ENCODE measurements at places on chromosomes 6 and 20.
A peak's percentile ranks its signal among the peaks of the same experiment; 100 is the strongest.

GRCh38 chr6:125232466-125232865, 69.3 kb downstream of the HDDC2 start:
- no peak for DNase-seq

DNA sequence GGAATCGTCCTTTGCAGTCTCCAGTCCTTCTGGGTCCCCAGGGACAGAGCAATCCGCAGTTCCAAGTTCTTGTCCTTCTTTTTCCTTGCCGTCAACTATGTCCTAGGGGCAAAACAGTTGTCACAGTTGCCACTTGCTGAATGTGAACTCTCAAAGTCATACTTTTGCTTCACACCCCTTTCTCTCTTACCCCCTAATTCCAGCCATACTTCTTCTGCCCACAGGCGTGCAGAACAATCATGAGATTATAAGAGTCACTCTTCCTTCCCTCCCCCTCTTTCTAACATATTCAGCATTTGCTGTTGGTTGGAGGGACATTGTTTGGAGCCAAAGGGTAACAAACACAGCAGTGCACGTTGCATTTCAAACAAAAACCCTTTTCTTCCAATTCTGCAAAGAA, 74.4 kb downstream of the BCAS1 start:
- DNase-seq: no peak

- DNase-seq: no peak
These were observed 45.5 kb upstream of the AFDN start for GRCh38 chr6:167781066-167781767.

GRCh38 chr6:82017288-82017687, 230.3 kb downstream of the IBTK start:
- DNase-seq: no peak

GRCh38 chr6:112408522-112408921, 61.4 kb downstream of the RFPL4B start:
- no peak for DNase-seq

- no peak for DNase-seq
These were observed 44.8 kb downstream of the FARS2 start for GRCh38 chr6:5305968-5306626.

DNA sequence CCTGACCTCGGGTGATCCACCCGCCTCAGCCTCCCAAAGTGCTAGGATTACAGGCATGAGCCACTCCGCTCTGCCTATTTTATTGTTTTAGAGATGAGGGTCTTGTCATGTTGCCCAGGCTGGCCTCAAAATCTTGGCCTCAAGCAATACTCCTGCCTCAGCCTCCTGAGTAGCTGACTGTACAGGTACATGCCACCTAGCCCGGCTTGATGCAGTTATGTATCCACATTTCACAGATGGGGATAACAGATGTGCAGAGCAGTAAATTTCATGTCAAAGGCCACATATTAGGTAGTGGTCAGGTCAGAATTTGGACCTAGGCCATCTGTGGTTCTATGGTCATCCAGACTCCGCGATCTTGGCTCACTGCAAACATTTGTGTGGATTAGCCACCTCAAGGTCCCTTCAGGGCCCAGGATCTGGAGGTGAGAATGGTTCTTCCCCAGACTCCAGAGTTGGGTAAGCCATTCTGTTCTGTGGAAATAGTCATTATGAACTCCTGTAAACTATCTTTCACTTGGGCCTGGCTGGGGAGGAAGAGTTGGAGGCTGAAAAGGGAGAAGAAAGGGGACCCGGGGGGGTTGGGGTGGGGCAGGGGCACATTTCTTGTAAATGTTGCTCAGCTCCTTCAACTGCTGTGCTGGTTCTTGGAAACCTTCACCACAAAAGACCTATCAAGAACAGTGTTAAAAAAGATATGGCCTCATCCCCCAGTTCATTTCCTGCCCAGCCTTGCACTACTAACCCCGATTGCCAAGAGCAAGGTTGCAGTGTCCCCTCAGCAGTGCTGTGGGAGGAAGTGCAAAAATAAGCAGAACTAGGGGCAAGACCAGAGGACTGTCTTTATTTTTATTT, 13.0 kb downstream of the PIM1 start:
- no peak for DNase-seq

DNA sequence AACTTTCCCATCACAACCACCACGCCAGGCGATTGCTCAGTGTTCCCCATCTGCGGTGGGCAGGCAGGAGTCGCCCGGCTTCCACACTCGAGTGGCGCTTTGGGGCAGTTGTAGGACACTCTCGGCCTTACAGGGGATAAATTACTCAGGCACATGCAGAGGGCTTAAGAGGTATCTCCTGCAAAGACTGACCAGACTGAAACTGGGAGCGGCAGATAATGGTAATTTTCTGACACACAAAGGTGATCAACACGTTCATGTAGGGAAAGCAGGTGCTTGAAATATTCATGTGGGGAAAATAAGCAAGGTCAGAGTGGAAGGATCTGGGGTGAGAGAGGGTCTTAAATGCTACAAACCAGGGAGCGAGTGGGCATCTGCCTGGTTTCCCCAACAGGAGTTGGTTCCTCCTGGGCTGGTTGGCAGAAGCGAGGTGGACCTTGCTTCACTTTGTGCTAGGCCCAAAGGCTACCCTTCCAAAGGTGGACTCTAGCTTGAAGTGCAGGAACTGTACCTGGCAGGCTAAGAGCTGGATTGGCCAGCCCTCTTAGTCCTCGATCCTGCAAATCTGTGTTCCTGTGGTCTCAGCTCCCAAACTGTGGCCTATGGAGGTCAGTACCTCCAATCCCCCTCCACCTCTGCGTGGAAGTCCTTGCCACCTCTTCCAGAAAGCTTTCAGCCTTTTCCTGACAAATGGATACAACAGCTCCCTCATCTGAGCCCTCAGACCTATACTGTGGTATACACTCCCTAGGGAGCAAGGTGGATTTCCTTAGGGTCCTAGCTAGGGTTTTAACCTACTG, 16.7 kb downstream of the PLAGL2 start:
- no peak for DNase-seq

DNA sequence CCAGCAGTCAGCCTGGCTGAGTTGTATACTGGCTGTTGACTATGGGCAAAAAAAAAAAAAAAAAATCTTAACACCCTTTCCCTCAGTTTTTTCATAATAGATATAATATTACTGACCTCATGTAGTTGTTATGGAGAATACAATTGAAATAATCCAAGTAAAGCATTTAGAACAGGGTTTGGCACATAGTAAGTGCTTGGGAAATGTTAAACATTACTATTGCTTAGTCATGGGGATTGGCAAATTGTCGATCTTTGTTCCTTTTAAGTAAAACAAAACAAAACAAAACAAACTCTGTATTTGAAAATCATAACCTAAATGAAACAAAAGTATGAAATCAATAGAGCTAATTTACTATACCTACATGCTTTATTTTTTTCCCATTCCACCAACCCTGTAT, 458.4 kb downstream of the GRIK2 start:
- DNase-seq: no peak

DNA sequence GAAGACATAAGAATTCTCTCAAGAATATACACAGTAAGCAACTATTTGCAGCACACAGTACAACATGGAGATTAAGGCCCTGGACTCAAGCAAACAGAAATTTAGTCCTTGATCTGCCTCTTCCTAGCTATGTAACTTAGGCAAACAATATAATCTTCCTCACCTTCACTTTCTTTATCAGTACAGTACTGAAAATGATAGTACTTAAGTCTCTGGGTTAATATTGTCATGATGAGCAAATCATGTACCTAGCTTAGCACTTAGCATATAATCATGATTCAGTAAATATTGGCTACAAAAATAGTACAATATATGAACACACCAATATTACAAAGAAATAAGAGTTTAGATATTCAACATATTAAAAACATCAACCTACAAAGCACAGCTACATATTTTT, 320.5 kb downstream of the HACE1 start:
- no peak for DNase-seq

DNA sequence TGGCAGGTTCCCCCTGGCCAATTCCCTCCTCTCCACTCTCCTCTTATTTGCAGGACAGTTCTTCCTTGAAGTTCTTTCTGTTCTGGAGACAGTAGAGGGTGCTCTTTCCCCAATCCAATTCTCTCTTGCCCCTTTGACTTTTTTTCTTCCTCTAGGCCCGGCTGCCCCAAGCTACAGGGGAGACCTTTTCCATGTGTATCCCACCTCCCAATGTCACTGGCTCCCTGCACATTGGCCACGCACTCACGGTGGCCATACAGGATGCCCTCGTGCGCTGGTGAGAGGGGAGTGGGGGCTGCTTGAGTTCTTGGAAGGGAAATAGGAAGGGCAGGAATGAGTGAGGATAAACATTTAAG, 1.5 kb downstream of the VARS2 start:
- peak; percentile 82 for DNase-seq

GRCh38 chr6:26243752-26244151, 121.2 kb upstream of the BTN3A2 start:
- no peak for DNase-seq

DNA sequence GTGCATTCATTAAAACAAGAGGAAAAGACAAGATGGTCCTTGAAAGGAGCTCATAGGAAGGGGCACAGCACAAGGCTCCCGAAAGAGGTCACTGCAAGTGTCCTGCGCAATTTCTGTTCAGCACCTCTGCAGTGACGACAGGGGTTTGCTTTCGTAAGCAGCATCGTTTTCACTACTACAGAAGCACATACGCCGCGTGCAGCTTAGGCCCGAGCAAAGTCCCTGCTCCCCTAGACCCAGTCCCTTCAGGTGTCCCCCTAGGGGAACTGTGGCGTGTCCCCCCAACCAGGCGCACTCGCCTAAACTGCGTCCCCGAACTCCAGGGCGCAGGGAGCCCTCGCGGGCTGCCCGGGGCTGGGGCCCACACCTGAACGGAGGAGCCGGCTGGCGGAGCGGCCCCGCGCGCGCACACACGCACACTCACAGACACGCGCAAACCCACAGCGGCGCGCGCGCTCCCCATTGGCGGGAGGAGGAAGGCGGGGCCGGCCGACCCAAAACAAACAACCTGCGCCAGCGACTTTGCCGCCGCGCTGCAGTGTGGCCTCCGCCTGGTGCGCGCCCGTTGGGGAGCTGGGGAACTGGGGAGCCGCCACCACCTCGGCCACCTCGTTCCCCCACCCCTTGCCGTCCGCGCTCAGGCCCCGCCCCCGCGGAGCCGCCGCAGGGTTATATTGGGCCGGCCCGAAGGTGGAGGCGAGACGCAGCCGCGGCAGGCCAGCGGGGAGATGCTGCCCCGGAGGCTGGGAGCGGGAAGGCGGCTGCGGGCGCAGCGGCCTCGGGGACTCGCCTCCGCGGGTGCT, at the start of gene FOXQ1:
TSS of gene FOXQ1 (plus strand) at position 699 of the 803 bp plus-strand sequence. CDS start 607 bp downstream, outside the sequence.
- peak; percentile 96 for DNase-seq

DNA sequence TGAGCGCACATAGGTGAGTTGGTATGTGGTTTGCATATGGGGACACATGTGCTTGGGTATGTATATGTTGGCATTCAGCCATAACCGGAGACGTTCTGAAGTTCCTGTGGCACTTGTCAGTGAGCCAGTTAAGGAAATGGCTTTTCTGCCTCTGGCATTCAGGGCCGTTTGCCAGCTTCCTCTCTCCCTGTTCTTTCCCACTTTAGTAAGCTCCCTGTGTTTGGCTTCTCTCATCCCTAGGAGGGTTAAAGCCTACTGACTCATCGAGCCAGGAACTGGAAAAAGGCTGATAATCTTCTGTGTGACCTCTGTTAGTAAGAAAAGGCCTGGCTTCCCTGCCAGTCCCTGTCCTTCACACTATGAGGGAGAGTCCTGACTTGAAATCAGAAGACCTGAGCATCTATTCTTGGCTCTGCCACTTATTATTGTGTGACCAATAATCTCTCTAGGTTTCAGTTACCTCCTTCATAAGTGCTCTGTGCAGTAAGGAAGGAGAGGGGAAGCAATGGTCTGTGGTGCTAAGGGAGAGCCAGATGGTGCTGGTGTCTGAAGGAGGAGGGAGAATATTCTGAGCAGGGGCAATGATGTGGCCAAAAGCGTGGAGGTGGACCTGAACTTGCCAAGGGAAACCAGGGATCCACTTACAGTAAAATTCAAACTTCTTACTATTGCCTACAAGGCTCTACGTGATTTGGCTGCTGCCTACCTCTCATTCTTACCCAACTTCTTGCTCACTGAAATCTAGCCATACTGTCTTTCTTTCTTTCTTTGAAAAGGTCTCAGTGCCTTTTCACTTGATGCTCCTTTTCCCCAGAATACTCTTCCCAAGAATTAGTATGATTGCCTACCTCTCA, 31.4 kb downstream of the ACSS2 start:
- peak; percentile 90 for DNase-seq

- no peak for DNase-seq
These were observed 8.1 kb upstream of the AP5S1 start for GRCh38 chr20:3812259-3812681.

- no peak for DNase-seq
These were observed 4.7 kb downstream of the CDKN1A start for GRCh38 chr6:36683145-36683655.

DNA sequence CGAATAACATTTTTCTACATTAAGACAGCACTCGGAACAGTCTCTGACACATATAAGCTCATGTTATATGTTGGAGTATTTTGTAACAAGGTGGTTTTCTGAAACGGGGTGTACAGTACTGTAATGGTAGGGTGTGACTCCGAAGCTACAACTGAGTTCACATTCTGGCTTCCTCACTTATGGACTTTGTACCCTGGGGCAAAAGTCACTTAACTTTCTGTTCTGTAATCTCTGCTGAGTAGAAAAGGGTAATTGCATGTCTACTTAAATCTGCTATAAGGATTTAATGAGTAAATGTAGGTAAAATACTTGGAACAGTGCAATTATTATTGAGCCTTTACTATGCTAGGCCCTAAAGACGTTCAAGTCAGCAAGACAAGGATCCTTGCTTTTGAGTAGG, 4.7 kb upstream of the LTV1 start:
- no peak for DNase-seq

DNA sequence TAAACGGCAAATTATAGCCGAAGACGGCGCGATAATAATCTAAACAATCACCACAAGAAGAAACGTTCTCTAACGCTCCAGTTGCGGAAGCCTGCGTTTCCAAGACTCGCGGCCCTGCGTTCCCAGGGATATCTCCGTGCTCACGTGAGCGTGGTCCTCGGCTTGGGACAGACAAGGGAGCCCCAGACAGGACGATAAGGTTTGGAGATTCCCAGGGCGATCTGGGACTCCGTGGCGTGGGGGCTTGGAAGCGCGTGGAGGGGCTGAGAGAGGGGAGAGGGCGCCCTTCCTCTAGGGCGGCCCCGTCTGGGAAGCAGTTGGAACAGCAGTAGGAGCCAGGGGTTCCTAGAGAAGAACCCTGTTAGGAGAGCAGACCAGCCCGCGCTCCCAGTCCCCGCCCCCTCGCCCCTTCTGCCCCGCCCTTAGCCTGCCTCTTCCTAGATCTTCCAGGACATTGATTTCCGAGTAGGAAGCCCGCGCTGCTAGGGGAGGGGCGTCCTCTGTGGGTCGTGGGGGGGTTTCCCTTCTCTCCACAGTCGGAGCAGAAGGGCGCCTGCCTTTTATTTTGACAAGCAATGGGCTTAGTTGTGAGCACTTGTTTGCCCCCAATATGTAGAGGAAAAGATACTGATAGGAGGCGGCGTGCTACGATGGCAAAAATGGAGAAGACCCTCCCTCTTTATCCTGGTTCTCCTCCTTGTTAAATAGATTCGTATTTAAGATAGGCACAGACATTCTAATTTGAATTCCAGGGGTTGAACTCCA, 10.6 kb downstream of the NRN1 start:
- no peak for DNase-seq

GRCh38 chr6:157226761-157227160, 96.6 kb downstream of the TMEM242 start:
- no peak for DNase-seq
